B cell (primary cell): ENCODE measurements at places on chromosomes 7 and 10.

GRCh38 chr10:60170250-60170649 is 219.4 kb downstream of the ANK3 start:
- no peak for DNase-seq

DNA sequence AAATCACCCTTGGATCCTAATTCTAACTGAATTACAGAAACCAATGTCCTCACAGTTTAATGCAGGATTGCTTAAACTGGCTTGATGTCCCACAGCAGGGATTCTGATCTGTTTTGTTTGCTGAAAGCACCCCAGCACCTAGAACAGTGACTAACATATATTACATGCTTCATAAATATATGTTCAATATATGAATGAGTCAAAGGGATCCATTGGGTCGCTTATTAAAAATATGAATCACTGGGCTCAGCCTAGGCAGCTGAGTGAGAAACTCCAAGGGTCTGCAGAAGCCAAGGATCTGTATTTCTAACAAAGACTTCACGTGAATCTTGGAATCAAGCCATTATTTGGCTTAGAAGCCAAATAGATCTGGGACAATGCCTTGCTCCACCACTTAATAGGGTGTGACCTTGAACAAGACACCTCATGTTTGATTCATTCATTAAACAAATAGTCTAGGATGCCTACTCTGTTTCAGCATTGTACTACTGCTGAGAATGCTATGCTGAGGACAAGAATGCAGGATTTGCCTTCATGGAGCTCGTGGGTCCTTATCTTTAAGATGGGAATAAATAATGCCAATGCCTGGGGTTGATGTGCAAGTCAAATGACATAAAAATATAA is 103.4 kb upstream of the DLX6 start:
- DNase-seq: no peak

DNA sequence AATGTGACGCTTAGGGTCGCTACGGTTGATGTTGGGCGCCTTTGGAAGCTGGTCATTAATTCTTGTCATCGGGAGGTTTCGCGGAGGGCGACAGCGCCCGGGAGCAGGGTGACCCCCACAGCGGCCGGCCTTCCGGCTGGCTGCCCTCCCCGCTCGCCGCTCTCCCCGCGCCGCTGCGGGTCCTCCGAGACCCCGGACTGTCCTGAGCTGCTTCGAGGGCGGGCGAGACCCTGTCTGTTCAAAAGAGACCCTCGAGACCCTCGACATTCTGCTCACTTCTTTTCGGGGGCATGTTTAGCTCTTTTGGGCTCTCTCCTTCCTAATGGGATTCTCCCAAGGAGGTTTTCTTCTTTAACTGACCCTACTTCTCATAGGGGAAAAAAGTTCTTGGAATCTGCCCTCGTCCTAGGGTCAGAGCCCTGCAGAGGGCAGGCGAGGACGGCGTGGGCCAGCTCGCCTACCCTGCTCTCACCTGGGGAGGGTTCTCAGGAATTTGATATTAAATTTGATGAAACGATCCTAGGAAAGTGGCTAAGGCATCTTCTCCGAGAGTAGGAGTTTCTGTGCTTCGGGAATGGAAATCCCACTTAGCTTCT is 257.0 kb downstream of the OTUD1 start:
- DNase-seq: no peak

DNA sequence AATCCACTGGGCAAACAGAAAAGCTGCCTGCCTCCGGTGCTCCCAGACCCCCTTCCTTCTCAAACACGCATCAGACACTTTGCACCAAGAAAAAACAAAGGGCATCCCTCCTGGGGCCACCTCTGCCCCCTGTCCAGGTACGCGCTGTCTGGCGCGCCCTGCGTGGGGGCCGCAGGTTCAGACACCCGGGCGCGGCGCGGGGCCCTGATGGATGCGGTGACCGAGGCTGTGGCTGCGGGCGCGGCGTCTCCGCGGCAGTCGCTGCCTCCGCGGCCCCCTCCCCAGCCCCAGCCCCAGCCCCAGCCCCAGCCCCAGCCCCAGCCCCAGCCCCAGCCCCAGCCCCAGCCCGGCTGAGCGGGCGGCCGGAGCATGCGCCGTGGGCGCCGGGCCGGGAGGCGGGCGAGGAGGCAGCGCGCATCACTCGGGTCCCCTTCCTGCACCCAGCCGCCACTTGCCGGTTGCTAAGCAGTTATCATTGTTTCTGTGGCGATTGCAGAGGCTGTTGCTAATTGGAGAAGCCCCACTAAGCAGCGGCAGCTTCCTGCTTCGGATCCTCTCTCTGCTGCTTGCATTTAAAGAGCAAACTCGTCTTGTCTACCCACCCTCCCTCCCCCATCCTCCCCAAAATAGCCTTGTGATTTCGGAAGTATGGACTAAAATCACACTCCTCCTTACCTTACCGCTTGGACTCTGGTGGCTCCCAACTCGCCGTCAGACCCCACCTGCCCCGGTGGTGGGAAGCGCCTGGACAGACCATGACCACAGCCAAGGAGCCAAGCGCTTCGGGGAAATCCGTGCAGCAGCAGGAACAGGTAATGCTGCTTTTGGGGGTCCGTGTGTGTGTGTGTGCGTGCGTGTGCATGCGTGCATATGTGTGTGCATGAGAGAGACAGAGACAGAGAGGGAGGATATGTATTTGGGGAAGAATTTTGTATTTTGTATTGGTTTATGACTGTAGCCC is 252.8 kb downstream of the DPP6 start:
- no peak for DNase-seq

DNA sequence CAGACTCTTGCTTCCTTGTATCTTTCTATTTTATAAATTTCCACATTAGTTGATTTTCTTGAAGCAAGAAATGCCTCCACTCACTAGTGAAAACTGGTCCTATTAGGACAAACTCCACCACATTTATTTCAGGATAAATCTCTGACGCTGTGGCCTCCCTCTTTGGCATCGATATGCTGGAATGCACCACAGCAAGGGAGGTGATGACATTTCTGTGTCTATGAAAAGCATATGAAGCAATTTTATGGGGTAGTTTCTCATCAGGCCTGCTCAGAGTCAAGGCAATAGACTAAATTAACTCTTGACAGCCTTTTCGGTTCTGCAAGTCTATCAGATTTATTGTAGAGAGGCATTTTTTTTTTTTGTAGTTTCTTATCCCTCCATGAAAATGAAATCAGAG is 304.4 kb downstream of the ZEB1 start:
- no peak for DNase-seq

DNA sequence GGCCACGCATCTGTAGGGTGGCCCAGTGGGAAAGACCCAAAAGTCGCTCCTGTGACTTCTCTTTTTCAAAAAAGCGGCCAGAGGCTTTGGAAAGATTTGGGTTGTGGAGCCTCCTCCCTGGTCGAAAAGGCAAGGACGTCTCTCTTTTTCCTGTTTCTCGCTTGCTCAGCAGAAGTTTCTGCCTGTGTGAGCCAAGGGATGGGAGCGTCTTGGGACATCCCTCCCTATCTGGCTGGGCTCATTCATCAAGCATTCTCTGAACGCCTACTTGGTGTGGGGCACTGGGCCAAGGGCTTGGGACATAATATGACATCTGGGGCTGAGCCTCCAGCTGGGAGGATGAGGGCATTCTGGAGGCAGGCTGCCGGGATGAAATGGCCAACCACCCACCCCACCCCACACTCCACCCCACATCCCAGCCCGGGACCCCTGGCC is 120.9 kb downstream of the C10orf105 start:
- DNase-seq: no peak

DNA sequence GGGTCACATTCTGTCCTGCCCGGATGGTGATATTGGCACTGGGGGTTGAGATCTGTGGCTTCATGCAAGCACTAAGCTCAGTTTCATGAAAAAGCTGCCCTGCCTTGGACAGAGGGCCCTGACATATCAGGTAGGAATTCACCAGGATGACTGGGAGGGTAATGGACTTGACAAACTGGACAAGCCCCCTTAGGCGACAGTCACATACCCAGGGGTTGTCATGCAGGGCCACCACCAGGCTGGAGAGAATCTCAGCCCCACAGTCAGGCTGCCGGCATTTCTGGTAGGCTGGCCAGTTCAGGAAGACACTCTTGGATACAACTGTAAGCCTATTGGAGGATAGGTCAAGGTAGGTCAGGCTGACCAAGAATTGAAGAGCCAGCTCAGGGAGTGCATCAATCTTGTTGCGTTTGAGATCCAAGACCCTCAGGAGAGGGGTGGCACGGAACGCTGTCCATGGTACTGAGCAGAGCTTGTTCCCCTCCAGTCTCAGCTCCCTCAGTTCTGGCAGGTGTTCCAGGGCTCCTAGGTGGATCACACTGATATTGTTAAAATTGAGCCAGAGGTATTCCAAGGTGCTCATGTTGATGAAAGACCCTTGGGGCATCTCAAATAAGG is 824 bp downstream of the LRIT2 start:
- no peak for DNase-seq
